Foreskin melanocyte (primary cell): ENCODE measurements at places on chromosomes 12 and 14.

- DNase-seq = no peak
Measured at GRCh38 chr12:30506411-30506810, 189.3 kb downstream of the IPO8 start.

DNA sequence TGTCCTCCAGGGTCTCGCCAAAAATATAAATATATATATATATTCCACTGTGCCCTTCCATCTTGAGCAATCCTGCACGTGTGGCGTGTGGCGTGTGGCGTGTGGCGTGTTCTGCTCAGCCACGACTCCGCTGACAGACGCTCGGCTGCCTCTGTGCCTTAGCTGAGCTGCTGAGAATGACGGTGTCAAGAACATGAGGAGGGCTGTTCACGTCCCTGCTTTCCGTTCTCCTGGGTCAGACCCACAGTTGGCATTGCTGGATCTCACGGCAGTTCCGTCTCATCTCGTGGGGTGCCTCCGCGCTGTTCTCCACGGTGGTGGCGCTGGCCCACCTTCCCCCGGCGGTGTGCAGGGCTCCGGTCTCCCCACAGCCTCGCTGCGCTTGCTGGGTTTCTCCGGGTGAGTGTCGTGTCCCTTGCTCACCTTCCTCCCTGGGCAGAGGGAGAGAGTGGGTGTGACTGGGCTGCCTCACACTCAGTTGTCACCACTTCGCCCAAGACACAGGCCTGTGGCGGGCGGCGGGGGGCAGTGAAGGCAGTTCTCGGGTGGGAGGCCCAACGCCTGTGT is 9.4 kb downstream of the GPR132 start:
- no peak for DNase-seq

DNA sequence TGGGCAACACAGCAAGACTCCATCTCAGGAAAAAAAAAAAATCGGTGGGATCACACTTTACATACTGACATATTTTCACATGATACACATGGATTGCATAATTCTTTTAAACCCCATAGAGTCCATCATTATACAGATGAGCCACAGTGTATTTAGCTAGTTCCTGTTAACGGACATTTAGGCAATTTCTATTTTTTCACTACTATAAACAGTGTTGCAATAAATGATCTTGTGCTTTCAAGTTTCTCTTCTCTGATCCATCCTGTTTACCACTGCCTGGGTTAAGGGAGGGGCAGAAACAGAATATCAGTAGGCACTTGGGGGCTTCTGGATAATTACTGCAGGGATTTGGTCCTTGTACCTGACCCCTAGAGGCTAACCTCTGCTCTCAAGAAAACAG is 43.4 kb upstream of the SPTLC2 start:
- no peak for DNase-seq

GRCh38 chr12:5586201-5586600 is 154.3 kb downstream of the NTF3 start:
- no peak for DNase-seq

DNA sequence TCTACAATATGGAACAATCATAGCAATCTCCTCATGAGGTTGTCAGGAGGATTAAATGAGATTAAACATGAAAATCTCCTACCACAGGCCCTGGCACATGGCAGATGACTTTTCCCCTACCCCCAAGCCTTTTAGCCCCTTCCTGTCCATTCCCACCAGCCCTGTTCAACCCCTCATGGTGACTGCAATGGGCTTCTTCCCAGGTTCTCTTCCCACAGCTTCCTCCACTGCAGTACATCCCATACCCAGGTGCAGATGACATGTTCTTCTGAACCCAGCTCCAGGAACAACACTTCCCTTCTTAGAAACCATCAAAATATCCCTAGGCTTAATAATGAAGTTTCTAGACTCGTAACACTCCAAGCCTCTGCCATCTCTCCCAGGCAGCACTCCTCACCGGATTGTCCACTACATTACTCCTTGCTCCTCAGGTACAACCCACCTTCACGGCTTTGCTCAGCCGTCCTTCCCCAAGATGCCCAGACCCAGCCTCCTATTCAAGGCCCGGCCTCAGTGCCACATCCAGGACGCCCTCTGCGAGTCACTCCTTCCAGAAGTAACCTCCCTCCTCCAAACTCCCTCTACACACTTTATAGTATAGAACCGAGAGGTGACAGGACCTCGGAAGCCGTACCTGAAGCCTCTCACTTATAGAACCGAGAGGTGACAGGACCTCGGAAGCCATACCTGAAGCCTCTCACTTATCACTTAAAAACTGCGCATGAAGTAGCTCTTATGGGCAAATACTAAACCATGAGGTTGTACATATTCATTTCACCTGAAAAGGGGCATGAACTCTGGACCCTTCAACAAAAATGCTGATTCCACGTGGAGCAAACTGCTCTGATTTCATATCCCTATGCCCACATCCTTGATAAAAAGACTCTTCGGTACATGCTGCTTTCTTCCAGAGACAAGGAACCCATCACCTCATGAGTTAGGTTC is 1.5 kb downstream of the CRACR2A start:
- DNase-seq = no peak
